ENCODE measurements at places on chromosomes 6 and 20.
A peak's percentile ranks its signal among the peaks of the same experiment; 100 is the strongest.

GRCh38 chr6:90701926-90702325, 115.1 kb upstream of the MAP3K7 start:
- no peak for DNase-seq

- no peak for DNase-seq
Measured at GRCh38 chr6:128240024-128240428, 280.4 kb downstream of the PTPRK start.

DNA sequence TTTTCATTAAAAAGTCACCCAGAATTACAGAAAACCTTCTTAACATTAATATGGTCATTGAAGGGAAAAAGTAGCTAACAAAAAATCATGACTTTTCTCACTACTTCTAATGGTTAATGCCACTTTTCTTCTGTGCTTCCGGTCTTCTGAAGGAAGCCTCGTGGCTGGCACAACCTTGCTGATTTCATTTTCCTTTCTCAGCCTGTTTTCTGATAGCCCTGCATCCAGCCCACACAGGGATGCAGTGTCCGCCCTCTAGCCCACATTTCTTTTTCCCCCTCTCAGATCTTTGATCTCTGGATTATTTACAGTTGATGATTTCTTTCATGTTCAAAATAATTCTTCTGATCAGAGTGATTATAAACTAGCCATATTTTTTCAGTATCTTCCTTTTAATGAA, 655.4 kb upstream of the EPHA7 start:
- DNase-seq = no peak

DNA sequence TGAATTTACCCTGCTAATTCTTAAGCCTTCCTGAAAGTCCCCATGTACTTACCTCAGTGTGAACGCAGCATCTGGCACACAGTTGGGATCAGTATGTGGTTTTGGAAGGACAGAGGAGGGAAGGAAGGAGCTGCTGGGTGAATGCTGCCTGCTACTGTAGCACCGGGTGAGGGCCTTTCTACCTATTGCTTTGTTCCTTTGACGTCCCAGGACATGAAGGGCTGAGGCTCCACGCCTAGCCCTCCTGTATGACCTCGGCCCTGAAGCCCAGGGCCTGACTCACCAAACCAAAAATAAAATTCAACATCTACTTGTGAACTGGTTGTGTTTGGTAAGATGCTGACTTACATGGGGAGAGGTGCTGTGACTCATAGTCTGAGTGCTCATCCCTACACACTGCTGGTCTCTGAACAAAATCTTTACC, 51.1 kb downstream of the ARID1B start:
- no peak for DNase-seq

DNA sequence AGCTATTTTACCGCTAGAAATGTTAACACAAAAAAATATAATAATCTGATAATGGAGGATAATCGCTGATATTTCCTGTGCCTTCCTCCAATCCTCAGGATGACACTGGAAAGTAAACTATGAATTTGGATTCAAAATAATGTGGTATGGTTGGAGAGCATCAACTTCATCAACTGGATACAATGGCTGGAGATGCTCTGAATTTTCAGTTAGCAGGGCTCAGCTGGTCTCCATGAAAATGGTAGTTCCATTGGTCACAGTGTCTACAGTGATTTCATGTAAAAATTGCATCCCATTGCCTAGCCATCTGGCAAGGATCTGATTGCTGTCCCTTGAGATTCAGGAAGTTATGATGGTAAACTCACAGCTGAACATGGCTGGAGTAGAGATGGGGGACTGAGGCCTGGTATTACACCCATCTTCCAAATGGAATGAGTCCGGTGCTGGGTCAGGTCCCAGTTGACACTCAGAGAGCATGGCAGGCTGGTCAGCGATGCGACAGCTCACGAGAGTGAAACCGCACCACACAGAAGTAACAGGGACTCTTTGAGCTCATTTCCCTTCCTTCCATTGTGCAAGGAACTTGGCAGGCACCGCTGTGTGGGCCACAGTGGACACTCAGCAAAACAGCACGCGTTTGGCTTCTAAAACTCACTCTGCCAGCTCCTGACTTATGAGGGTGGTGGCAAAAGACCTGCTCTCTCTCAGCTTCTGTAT, 142.4 kb upstream of the TNFAIP3 start:
- no peak for DNase-seq

- no peak for DNase-seq
Measured at GRCh38 chr6:1473166-1473565, 83.8 kb downstream of the FOXF2 start.

DNA sequence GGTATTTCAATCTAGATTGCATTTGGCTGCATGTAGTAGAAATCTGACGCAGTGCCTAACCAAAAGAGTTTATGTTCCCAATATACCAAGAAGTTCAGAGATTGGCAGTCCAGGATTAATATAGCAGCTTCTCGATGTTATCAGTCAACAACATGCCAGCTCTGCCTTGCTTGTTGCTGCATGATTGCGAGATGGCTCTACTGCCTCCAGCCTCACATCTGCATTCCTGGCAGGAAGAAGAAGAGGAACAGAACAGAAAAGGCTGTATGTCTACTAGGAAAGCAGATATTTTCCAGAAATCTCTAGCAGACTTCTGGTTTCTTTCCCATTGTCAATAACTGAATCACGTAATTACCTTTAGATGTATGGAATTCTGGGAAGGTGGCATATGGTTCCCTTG, 60.8 kb downstream of the SLC35D3 start:
- DNase-seq = peak; percentile 37

DNA sequence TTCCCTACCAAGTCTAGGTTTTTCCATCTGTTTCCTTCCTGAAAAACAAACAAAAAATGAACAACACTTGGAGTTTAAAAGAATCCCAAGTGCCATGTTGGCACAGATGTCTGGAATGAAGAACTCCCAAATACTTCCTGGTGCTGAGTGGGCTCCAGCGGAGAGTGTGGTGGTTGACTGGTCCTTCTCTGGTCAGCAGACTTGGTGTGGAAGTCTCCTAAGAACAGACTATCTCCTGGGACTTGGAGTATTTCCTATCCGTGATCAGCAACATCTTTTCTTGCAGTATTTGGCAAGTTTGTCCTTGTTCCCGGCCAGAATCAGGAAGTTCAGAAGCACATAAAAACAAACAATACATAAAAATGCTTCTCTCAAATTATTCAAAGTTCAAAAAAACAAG, 154.1 kb downstream of the MTFR2 start:
- no peak for DNase-seq

GRCh38 chr6:139373154-139373927, 1.1 kb downstream of the CITED2 start:
- DNase-seq = peak; percentile 43

DNA sequence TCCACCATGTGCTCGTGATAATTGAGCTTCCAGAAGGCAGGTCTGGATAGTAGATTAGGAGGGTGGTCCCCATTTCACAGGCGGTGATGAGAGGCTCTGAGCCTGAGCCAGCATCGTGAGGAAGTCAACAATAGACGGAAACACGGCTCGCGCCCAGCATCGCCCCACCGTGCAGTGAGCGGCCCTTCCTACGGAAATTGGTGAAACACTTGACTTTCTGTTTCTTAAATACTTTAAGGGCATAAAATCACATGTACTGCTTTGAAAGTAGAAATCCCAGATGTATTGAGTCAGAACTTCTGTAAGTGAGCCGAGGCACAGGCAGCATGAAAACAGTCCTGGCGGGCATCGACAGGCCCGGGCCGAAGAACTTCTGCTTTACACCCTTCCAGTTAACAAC, 4.3 kb upstream of the KIF25 start:
- DNase-seq = no peak

DNA sequence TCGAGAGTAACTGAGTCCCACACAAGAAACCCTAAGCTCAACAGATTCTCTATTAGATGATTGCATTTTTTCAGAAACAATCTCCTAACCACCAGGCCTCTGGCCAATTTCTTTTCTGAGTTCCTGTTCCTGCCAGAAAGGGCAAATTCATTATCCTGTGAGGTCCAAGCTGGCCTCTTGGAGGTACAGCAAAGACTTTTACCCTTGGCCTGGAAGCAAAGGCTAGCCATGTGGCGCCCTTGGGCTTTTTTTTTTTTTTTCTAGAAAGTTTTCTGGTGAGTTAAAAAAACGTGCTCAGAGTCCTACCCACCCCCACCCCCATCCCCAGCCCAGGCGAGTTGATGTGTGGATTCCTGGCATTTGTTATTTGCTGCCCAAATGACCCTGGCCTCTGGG, 59.0 kb upstream of the EEF1A1 start:
- DNase-seq = no peak

DNA sequence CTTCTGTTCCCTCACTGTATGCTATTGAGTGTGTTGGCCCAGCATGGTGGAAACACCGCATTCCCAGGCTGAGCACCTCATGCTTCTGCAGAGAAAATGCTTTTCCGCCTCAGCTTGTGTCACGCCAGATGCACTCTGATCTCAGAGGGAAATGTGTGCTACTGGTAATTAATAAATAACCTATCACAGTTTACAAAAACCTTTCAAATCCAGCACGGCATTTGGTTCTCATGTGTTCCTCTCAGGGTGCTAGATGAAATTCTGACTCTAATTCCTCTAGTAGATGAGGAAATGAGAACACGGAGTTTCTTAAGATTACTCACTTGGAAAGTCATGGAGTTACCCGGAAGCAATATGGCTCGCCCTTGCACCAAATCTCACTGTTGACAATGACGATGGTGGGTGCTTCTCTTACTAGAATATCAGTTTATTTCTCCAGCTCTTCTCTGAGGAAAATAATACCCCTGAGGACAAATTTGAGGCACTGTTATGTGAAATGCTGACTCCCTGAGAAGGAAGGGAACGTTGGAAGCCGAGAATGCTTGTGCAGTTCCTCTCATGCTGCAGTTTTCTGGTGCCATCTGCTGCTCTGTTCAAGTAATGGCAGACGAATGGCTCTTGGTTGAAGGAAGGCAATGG, 116.6 kb downstream of the RNF144B start:
- peak; percentile 48 for DNase-seq

- no peak for DNase-seq
Measured at GRCh38 chr6:34230653-34231371, 5.9 kb upstream of the HMGA1 start.

- DNase-seq = peak; percentile 17
Measured at GRCh38 chr20:49276161-49276960, 1.5 kb downstream of the ZNFX1 start.

GRCh38 chr6:102641426-102641825, 1247.9 kb downstream of the GRIK2 start:
- DNase-seq = no peak

GRCh38 chr6:6314596-6314995, 5.9 kb downstream of the F13A1 start:
- DNase-seq = no peak

- DNase-seq = no peak
Measured at GRCh38 chr6:140957386-140957785, 1175.3 kb upstream of the GJE1 start.

DNA sequence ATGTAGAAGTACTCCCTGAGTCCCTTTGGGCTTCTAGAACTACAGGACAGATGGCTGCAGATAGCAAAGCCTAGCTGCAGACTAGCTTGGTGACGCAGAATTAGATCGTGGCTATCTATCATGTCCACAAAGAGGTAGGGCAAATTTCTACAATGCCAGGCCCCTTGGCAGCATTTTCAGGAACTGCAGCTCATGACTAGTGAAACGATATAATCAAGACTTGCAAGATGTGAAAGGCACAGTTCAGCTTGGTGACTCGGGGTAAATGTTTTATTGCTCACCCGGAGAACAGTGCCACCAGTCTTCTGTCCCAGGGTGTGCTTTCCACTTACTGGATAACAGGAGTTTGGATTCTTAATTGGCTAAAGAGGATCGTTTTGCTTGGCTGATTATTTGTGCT, 108.7 kb upstream of the LY86 start:
- DNase-seq = no peak

GRCh38 chr20:13526551-13526950, 112.2 kb downstream of the TASP1 start:
- no peak for DNase-seq

GRCh38 chr20:54995011-54995410, 519.6 kb downstream of the DOK5 start:
- DNase-seq = no peak

DNA sequence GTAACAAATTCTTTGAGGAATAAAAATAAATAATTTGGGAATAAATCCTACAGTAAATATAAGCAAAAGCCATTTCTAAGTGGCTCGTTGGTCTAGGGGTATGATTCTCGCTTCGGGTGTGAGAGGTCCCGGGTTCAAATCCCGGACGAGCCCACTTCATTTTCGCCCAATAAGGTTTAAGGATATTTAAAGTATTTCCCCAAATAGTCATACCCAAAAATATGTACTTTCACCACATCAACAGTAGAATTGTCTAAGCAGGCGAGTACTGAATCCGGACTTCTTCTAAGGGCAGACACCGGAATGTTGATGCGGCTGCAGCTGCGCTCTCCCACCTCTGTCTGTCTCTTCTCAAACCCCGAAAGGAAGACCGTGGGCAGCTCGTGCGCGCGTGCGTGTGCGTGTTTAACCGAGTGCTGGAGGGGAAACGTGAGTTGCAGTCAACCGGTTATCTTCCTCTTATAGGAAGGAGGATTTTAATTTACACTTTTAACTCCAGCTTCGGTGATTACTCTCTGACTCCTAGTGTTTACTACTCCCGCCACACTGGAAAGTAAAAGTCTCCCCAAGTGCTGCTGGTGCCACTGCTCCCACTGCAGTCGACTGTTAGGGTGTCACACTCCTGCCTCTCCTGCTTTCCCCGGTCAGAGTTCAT, 155.7 kb upstream of the PRSS16 start:
- peak; percentile 55 for DNase-seq

DNA sequence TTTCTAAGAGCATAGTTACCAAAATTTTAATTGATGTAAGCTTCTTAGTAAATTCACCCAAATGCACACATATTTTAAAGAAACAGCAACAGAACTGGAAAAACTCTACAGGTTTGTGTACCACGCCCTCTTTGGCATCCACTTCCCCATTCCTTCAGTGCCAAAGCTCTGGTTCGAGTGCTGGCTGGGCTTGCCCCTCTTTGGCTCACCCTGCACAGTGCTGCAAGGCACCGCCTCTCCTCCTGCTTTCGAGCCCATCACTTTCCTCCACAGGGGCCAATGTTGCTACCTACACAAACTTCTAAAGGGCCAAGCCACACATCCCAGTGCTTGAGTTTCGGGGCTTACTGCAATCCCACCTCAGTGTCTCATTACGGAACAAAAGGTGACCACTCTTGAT, 9.6 kb downstream of the LRP11 start:
- DNase-seq = no peak

DNA sequence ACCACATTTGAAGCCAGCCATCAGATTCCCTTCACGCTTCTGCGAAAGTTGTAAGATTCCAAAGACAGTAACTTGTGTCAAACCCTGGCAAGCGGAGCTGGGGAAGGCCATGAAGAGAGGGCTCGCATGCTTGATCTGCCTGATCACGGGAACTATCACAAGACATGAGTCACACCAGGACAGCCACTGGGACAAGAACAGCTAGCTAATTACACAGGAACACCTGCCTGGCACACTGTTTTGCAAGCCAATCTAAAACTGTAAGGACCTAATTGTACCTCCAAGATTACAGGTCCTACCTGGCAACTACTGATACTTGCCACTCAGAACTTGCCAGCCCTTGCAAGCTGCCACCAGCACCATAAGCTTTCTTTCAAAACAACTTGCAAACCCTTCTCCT, 289.3 kb downstream of the KIF16B start:
- DNase-seq = no peak

DNA sequence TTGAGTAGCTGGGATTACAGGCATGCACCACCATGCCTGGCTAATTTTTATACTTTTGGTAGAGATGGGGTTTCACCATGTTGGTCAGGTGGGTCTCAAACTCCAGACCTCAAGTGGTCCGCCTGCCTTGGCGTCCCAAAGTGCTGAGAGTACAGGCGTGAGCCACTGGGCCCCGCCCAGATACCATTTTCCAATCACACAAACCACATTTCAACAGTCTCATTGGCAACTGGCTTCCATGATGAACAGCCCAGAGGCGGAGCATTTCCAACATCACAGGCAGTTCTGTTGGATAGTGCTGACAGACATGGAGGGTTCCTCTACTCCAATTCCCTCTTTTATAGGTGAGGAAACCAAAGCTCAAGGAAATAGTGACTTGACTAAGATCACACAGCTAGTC, 43.9 kb upstream of the PLCB4 start:
- no peak for DNase-seq

All from NCI-H1694 treated with DMSO at 0.1 percent for 48 hours (cell line).